ENCODE measurements at places on chromosomes 2 and 18. TPM values are rescaled to one million over a fixed set of nuclear protein-coding genes. Genes with fewer than 3 reads are reported as not detected.

- no peak for DNase-seq
Measured at GRCh38 chr2:109415581-109416013, 198.2 kb downstream of the SEPTIN10 start.

- peak; percentile 17 for DNase-seq
Measured at GRCh38 chr2:157194097-157194688, 63.3 kb upstream of the GALNT5 start.

DNA sequence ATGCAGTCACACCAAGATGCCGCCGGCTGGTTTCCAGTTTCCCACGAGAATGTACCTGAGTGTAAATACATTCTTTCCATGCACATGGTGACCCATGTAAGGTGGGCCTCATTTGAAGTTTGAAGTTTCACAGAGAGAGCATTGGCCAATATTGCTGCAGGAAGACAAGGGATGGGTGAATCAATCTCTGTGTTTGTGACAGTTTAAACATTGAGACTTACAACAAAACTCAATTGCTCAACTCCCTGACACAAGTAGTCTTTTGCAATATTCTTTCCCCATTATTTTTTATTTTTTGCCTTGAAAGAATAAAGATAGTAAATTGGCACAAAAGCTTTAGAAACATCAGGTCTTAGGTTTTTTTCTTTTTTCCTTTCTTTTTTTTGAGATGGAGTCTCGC lies 5.1 kb downstream of the SERPINB2 start:
- no peak for DNase-seq

- no peak for DNase-seq
Measured at GRCh38 chr2:223870840-223871611, 33.6 kb upstream of the AP1S3 start.

GRCh38 chr2:37583867-37584266 lies 87.6 kb downstream of the CDC42EP3 start:
- DNase-seq: no peak

TMEM37 gene
- total RNA-seq: not detected

DNA sequence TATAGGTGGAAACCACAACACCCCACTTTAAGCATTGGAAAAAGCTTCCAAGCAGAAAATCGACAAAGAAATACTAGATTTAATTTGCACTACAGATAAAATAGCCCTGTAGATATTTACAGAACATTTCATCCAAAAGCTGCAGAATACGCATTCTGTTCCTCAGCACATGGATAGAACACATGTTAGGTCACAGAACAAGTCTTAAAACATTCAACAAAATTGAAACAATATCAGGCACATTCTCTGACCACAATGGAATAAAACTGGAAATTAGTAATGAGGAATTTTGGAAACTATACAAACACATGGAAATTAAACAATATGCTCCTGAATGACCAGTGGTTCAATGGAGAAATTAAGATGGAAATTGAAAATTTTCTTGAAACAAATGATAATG lies 27.8 kb upstream of the XDH start:
- no peak for DNase-seq

KHK gene
- 10.6 TPM for total RNA-seq

- DNase-seq: peak; percentile 49
Measured at GRCh38 chr18:2905854-2906703, 59.3 kb downstream of the EMILIN2 start.

DNA sequence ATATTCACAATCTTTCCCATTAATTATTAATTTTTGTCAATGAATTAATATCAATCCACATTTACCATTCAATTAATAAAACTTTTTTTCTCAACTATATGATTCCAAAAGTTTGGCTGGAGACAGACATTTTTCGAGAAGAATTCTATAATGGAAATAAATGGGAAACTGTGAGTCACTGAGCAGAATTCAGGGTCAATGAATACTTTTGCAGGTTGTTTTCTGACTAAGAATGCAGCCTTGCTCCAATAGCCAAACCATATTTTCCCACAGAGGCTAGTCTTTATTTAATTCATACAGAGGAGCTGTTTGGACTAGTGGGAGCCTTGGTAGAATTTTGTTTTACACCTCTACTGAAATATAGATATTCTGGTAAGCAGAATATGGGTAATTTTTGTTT lies 82.3 kb downstream of the ARHGAP28 start:
- no peak for DNase-seq

- DNase-seq: no peak
Measured at GRCh38 chr2:9939587-9940485, 11.7 kb upstream of the GRHL1 start.

- peak; percentile 20 for DNase-seq
Measured at GRCh38 chr2:3238951-3239841, 138.4 kb downstream of the EIPR1 start.

C1QL2 gene
- total RNA-seq: not detected

- no peak for DNase-seq
Measured at GRCh38 chr2:198252472-198252871, 448.1 kb downstream of the PLCL1 start.

DNA sequence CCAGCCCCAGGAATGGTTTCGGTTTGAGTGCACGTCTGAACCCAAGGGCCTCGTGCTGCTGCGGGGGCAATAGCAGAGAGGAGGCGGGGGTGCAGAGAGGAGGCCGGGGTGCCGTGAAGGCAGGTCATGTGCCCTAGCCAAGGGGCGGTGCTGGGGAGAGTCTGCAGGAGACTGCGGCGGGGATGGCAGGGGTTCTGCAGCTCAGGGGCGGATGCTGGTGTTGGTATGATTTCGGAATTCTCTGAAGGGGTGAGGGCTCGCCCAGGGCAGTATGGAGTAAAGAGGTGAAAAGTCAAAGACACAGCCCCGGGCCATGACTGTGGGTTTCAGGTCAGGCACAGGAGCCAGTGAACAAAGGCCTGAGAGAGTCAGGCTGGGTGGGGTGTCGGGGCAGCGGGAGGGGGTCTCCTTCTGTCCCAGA lies 186.5 kb upstream of the HDAC4 start:
- no peak for DNase-seq

DNA sequence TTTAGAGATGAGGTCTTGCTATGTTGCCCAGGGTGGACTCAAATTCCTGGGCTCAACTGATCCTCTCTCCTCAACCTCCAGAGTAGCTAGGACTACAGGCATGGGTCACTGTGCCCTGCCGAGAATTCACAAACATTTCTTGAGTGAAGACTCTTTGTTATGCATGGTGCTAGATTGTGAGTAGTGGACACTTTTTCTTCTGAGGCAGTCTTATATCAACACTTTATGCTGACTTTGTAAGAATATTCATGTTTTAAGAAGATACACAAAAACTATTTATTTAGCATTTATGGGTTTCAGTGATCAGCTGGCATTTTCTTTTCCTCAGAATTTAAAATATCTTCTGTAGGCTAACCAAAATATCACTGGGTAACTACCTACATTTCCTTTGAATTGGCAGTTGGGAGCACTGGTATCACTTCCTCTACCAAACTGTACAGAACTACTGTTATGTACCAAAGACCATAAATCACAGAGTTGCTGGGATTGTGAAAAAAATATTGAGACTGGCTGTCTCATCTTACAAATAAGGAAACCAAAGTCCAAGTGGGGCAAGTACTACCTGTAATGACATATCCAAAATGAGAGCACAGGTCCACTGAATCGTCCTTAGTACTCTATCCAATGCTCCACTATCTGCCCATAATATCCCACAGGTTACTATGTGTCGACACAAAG lies 34.0 kb downstream of the DOCK10 start:
- no peak for DNase-seq

- DNase-seq: no peak
Measured at GRCh38 chr18:55477860-55478581, 110.0 kb downstream of the TCF4 start.

DNA sequence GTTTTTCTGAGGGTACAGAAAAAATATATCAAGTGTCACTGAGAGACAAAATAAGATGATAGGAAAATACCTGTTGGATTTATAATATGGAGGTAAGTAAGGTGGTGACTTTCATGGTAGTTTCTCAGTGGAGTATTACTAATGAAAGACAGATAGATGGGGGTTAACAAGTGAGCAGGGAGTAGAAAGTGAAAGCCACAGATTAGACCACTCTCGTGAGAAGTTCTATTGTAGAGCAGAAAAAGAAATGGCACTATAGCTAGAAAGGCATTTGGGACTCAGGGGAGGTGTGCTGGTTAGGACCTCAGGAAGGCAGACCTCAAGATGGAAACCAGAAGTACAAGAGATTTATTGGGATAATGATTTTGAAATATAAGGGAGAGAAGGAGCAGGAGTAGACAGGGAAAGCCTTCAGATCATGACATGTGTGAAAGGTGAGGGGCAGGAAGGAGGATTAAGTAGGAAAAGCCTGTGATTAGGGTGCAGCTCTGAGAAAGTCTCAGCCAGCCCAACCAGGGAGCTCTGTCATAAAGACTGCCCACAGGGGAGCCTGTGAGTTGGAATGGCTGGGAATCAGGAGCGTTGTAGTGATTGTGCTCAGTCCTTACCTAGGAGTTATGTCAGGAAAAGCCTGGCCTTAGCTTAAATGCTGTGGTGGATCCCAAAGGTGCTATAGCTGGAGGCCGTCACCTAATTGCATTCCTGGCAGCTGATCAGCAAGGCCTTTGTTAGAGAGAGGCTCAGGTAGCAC lies 198.1 kb downstream of the IKZF2 start:
- no peak for DNase-seq

MPP4 gene
- not detected for total RNA-seq

GRCh38 chr18:28574175-28574574 lies 397.2 kb upstream of the CDH2 start:
- DNase-seq: no peak

GRCh38 chr2:106098081-106098480 lies 96.0 kb downstream of the UXS1 start:
- DNase-seq: no peak

GRCh38 chr2:28359222-28360057 lies 33.2 kb upstream of the FOSL2 start:
- peak; percentile 90 for DNase-seq

DNA sequence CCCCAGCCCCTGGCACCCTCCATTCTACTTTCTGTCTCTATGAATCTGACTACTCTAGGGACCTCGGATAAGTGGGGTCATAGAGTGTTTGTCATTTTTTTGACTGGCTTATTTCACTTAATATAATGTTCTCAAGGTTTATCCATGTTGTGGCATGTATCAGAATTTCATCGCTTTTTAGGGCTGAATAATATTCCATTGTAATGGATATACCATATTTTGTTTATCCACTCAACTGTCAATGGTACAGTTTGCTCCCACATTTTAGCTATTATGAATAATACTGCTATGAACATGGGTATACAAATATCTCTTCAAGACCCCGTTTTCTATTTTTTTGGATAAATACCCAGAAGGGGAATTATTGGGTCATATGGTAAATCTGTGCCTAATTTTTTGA lies 7.4 kb downstream of the TRAF3IP1 start:
- DNase-seq: no peak

- no peak for DNase-seq
Measured at GRCh38 chr2:148615381-148615841, 29.1 kb upstream of the EPC2 start.

DNA sequence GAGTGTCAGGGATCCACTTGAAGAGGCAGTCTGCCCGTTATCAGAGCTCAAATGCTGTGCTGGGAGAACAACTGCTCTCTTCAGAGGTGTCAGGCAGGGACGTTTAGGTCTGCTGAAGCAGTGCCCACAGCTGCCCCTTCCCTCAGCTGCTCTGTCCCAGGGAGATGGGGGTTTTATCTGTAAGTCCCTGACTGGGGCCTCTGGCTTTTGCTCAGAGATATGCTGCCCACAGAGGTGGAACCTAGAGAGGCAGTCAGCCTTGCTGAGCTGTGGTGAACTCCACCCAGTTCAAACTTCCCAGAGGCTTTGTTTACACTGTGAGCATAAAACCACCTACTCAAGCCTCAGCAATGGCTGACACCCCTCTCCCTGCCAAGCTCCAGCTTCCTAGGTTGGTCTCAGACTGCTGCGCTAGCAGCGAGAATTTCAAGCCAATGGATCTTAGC lies 38.1 kb downstream of the PLEK start:
- DNase-seq: no peak

Data from activated CD4-positive, alpha-beta T cell treated with anti-CD3 and anti-CD28 coated beads, Interleukin-2, amount 10 ng/mL, durations not matched to agents 7 days and 5 days (primary cell).